ENCODE measurements at places on chromosomes 4 and X. TPM values are rescaled to one million over a fixed set of nuclear protein-coding genes. Genes with fewer than 3 reads are reported as not detected.

NXF2B gene
- total RNA-seq: not detected

NUDT11 gene
- total RNA-seq: 13.6 TPM

TBC1D19 gene
- total RNA-seq: 34.0 TPM

DIPK2B gene
- not detected for total RNA-seq

MAMLD1 gene
- 2.7 TPM for total RNA-seq

SCRG1 gene
- not detected for total RNA-seq

TMSB15A gene
- total RNA-seq: 0.69 TPM

CSAG2 gene
- not detected for total RNA-seq

EDA gene
- total RNA-seq: 0.17 TPM

NDST4 gene
- not detected for total RNA-seq

RPS6KA6 gene
- total RNA-seq: 9.0 TPM

SULT1B1 gene
- total RNA-seq: 0.21 TPM

CCNA2 gene
- total RNA-seq: 2.7 TPM

GPR119 gene
- not detected for total RNA-seq

MAGEA8 gene
- total RNA-seq: not detected

F8A2 gene
- total RNA-seq: 0.67 TPM

VAMP7 gene
- 35.8 TPM for total RNA-seq

SLC7A11 gene
- 80.2 TPM for total RNA-seq

DNAAF6 gene
- not detected for total RNA-seq

GABRG1 gene
- not detected for total RNA-seq

P2RY10 gene
- total RNA-seq: not detected

AWAT2 gene
- 0.33 TPM for total RNA-seq

PAGE4 gene
- total RNA-seq: not detected

NMU gene
- not detected for total RNA-seq

CDKL2 gene
- 5.2 TPM for total RNA-seq

IL2RG gene
- total RNA-seq: not detected

AFM gene
- not detected for total RNA-seq

OFD1 gene
- total RNA-seq: 61.4 TPM

SOX3 gene
- not detected for total RNA-seq

SLC9A6 gene
- total RNA-seq: 31.8 TPM

TLR3 gene
- total RNA-seq: 2.8 TPM

SMIM10L2A gene
- total RNA-seq: 27.5 TPM

F8A3 gene
- total RNA-seq: 4.8 TPM

FAM133A gene
- total RNA-seq: under 0.01 TPM

KCNE5 gene
- 0.50 TPM for total RNA-seq

VEGFC gene
- 41.3 TPM for total RNA-seq

POU4F2 gene
- total RNA-seq: not detected

CCKAR gene
- not detected for total RNA-seq

TLR8 gene
- not detected for total RNA-seq

ADRA2C gene
- 0.50 TPM for total RNA-seq

STX18 gene
- 17.7 TPM for total RNA-seq

GPRASP3 gene
- 3.3 TPM for total RNA-seq

HS3ST1 gene
- 5.2 TPM for total RNA-seq

TCEANC gene
- total RNA-seq: 4.2 TPM

ATP1B4 gene
- total RNA-seq: not detected

KLF8 gene
- 22.0 TPM for total RNA-seq

All from mammary epithelial cell (primary cell).